ENCODE measurements at places on chromosomes 7 and 10. TPM values are rescaled to one million over a fixed set of nuclear protein-coding genes. Genes with fewer than 3 reads are reported as not detected.

- H3K4me1 ChIP-seq: no peaks in the 10 kb centered on the region
- no peak overlapping the region for H3K4me3 ChIP-seq
- DNase-seq: no peak
Observed at GRCh38 chr7:107070710-107071109, 26.2 kb downstream of the PRKAR2B start.

DNA sequence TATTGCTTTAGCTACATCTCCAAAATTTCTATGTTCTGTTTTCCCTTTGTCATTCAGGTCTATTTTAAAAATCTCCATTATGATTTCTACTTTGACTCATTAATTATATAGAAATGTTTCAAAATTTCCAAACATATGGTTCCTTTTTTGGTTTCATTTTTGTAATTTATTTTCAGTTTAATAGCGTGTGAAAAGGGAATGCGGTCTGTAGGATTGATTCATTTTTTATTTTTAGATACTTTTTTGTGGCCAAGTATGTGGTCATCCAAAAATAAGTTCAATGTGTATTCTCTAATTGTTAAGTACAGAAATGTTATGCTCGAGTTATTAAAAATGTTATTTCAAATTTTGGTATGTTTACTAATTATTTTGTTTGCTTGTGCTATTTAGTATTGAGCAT, 72.5 kb upstream of the ANKRD1 start:
- DNase-seq: no peak
- H3K36me3 ChIP-seq: no peaks in the 10 kb centered on the region
- H3K27me3 ChIP-seq: peaks cover 26% of the 10 kb centered on the region
- no peaks in the 10 kb centered on the region for H3K4me1 ChIP-seq
- H3K4me3 ChIP-seq: no peak overlapping the region
- no peak overlapping the region for H3K27ac ChIP-seq

DNA sequence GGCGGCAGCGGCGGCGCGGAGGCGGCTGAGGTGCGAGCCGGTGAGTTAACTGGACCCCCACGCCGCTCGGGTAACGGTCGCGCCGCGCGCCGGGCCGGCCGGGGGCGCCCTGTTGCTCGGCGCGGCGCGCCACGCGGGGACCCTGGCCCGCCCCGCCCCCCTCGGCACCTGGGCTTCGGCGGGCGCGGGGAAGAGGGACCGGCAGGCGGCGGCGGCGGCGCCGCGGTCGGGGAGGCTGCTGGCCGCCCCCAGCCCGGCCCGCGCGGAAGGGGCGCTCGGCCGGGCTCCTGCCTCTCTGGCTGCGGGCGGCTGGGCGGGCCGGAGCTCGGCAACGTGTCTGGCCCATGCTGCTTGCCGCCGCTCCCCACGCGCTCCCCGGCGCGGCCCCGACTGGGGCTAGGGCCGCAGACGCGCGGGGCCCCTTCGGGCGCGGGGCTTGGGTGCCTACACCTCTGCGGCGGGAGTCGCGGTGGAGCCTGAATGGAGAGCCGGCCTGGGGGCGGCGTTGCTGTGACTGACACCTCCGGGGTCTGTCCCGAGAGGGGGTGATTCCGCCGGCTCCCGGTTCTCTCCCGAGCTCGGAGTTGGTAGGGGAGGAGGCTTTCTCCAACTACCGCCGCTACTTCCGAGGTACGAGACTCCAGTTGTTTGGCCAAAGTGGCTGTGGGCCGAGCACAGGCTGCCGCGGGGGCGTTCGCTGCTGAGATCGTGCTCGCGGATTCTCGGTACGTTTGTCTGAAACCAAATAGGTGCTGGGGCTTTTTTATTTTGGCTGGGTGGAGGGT, 494 bp downstream of the PALS2 start:
- H3K27me3 ChIP-seq: peaks cover 4% of the 10 kb centered on the region
- H3K4me1 ChIP-seq: peaks cover 33% of the 10 kb centered on the region
- peak overlapping the region; percentile 70 for H3K4me3 ChIP-seq
- DNase-seq: peak; percentile 62
- H3K27ac ChIP-seq: peak overlapping the region; percentile 71
- H3K36me3 ChIP-seq: no peaks in the 10 kb centered on the region

GRCh38 chr7:149547126-149547525, 49.5 kb upstream of the ZNF746 start:
- peaks cover 38% of the 10 kb centered on the region for H3K36me3 ChIP-seq
- no peak for DNase-seq
- H3K4me3 ChIP-seq: no peak overlapping the region
- no peak overlapping the region for H3K27ac ChIP-seq
- H3K4me1 ChIP-seq: no peaks in the 10 kb centered on the region

DNA sequence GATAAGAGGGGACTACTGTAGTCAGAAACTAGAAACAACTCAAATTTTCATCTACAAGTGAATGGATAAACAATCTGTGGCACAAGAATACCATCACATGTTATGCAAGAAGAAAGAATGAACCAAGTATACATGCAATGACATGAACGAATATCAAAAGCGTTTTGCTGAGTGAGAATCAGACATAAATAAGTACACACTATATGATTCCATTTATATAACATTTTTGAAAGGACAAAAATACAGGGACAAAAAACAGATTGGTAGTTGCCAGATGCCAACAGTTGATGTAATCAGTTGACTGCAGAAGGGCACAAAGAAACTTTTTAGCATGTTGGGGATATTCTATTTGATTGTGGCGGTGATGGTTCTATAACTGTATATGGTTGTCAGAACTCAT, 33.6 kb downstream of the CTNNA3 start:
- peaks cover 15% of the 10 kb centered on the region for H3K27me3 ChIP-seq
- H3K36me3 ChIP-seq: no peaks in the 10 kb centered on the region
- no peak overlapping the region for H3K27ac ChIP-seq
- no peak overlapping the region for H3K4me3 ChIP-seq
- peaks cover 11% of the 10 kb centered on the region for H3K4me1 ChIP-seq

DNA sequence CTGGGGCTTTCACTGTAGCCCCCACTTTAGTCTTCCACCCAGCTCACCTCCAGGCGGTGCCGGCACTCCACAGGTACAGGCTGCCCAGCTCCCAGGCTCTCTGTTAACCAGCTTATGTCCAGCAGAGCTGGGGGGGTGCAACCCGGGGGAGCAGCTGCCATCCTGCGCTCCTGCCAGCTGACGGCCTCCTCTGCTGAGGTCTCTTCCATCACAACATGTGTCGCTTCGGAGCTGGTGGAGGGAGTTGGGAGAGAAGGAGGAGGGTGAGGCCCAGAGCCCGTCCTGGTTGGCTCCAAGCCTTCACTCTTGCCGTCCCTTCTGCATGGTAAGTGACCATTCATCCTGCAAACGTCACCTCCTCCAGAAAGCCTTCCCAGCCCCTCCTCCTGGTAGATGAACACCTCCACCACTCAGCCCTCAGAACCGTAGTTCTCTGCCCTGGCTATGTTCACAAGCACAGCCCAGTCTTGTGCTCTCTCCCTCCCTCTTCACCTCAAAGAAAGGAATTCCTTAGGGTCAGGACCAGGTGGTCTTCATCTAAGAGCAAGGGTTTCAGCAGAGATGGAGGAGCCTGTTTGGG, 1.6 kb downstream of the POLM start:
- no peak for DNase-seq
- H3K36me3 ChIP-seq: peaks cover 25% of the 10 kb centered on the region
- no peak overlapping the region for H3K27ac ChIP-seq
- peaks cover 4% of the 10 kb centered on the region for H3K4me1 ChIP-seq

DNA sequence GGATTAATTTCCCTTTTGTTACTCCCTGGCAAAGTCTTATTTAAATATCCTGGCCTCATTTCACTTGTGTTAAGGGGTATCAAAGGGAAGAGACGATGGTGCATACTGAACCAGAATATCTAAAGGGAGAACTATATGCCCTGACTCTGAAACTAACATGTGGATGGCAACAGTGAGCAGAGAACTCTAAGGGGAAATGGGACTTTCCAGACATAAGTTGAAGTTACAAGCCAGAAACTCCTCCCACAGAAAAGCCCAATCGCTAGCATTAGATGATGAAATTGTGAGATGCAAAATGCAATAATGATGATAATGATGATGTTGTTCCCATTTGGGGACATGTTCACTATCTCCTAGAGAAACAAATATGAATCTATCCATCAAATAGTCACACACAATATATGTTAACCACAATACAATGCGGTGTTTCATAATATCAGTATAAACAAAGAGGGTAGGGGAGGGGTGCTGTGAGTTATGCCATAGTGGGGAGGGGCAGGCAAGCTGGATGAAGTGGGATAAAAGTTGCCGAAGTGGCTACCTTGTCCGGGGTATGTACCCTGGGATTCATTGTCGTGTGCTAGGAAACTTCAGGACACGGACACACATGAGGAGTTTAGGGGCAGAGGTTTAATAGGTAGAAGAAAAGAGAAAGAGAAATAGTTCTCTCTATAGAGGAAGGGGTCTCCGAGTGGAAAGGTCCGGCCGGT, 37.1 kb downstream of the TMEM229A start:
- H3K4me1 ChIP-seq: no peaks in the 10 kb centered on the region
- peak; percentile 14 for DNase-seq
- H3K4me3 ChIP-seq: no peak overlapping the region
- no peaks in the 10 kb centered on the region for H3K36me3 ChIP-seq

- peak; percentile 40 for DNase-seq
- no peaks in the 10 kb centered on the region for H3K36me3 ChIP-seq
- H3K27ac ChIP-seq: no peak overlapping the region
- no peaks in the 10 kb centered on the region for H3K4me1 ChIP-seq
Observed at GRCh38 chr7:8035647-8036518, 67.3 kb downstream of the GLCCI1 start.

DNA sequence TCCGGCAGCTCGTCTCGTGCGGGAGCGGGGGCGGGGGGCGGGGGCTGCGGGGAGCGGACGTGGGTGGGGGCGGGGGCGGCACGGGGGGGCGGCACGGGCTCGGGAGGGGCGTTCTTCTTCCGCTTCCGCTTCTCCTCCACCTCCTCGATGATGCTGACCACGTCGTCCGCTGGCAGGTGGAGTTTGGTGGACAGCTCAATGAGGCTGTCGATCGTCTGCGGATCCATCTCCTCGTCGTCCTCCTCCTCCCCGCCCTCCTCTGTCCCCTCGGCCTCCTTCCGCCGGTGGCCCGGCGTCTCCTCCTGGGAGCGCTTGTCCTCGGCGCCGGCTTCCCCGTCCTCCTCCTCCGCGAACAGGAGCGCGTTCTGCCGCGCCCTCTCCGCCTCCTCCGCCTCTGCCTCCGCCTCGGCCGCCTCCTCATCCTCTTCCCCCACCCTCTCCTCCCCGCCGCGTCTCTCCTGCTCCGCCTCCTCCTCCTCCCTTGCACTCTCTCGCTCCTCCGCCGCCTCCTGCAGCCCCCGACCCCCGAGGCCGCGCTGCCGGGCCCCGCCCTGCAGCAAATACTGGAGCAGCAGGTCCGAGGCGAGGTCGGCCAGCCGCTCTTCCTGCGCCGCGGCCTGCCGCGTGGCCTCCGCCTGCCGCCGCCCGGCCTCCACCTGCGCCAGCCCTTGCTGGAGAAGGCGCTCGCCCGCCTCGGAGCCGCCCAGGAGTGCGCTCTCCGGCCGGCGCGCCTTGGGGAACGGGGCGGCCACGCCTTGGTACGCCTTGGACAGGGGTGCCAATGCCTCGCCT, 1.9 kb downstream of the VGF start:
- H3K4me3 ChIP-seq: peak overlapping the region; percentile 49
- H3K36me3 ChIP-seq: peaks cover 4% of the 10 kb centered on the region
- peak; percentile 65 for DNase-seq
- H3K27me3 ChIP-seq: peaks cover 24% of the 10 kb centered on the region

- no peak overlapping the region for H3K27ac ChIP-seq
- no peaks in the 10 kb centered on the region for H3K4me1 ChIP-seq
- no peak overlapping the region for H3K4me3 ChIP-seq
Observed at GRCh38 chr7:140752533-140752932, 56.0 kb downstream of the NDUFB2 start.

- H3K36me3 ChIP-seq: no peaks in the 10 kb centered on the region
- H3K27ac ChIP-seq: no peak overlapping the region
- H3K4me3 ChIP-seq: no peak overlapping the region
Observed at GRCh38 chr7:28802450-28802849, 155.7 kb downstream of the TRIL start.

GRCh38 chr10:113305871-113306270, 247.0 kb upstream of the HABP2 start:
- H3K36me3 ChIP-seq: no peaks in the 10 kb centered on the region
- no peaks in the 10 kb centered on the region for H3K4me1 ChIP-seq
- DNase-seq: no peak
- no peak overlapping the region for H3K4me3 ChIP-seq

DNA sequence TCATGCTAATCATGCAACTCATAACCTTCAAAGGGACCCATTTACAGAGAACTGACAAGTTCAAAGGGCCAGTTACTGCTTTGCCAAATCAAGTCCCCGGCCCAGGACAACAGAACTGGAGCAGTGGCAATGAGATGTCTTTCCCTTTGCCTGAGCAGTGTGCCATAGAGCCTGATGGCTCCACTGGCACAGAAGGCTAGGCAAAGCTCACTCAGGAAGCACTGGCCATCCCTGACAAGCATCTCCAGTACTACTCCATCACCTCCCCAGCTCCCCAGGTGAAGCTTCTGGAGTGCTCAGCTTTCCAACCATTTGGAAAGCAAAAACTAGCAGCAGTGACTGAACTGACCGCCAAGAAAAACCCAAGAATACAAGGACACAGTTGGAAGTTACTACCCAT, 108.3 kb downstream of the SGMS1 start:
- DNase-seq: no peak
- H3K4me1 ChIP-seq: no peaks in the 10 kb centered on the region
- H3K27me3 ChIP-seq: no peaks in the 10 kb centered on the region
- H3K36me3 ChIP-seq: no peaks in the 10 kb centered on the region
- no peak overlapping the region for H3K4me3 ChIP-seq
- no peak overlapping the region for H3K27ac ChIP-seq

GRCh38 chr10:71852355-71852937, 1.4 kb upstream of the PSAP start:
- no peak overlapping the region for H3K27ac ChIP-seq
- H3K36me3 ChIP-seq: no peaks in the 10 kb centered on the region
- no peak for DNase-seq
- H3K4me1 ChIP-seq: peaks cover 20% of the 10 kb centered on the region
- no peak overlapping the region for H3K4me3 ChIP-seq

Gene METTL27
- total RNA-seq: not detected

Gene KIAA1549
- 4.2 TPM for total RNA-seq

Gene MYH16
- not detected for total RNA-seq

Gene FBXO24
- total RNA-seq: 0.44 TPM

Gene SPDYE3
- total RNA-seq: not detected

Gene CFAP69
- total RNA-seq: 4.3 TPM

All from A673 (cell line).